ENCODE measurements at places on chromosomes 7 and 10. TPM values are rescaled to one million over a fixed set of nuclear protein-coding genes. Genes with fewer than 3 reads are reported as not detected.

DNA sequence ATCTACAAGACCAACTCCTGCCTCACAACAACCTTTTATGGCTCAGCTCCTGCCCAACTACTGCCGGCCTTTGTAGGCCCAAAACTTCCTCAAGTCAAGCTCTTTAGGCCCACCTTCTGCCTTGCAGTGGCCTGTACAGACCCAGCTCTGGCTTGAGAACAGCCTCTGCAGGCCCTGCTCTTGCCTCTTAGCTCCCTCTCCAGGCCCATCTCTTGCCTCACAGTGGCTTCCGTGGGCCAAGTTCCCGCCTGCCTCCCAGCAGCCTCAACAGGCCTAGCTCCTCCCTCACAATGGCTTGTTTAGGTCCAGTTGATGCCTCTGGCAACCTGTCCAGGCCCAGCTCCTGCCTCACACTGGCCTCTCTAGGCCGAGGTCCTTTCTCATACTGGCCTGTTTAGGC is 32.4 kb upstream of the VKORC1L1 start:
- H3K4me1 ChIP-seq: no peaks in the 10 kb centered on the region
- no peak overlapping the region for H3K27ac ChIP-seq
- DNase-seq: no peak
- H3K4me3 ChIP-seq: no peak overlapping the region
- H3K36me3 ChIP-seq: no peaks in the 10 kb centered on the region

- no peak overlapping the region for H3K4me3 ChIP-seq
- H3K4me1 ChIP-seq: peaks cover 4% of the 10 kb centered on the region
- H3K27me3 ChIP-seq: no peaks in the 10 kb centered on the region
- DNase-seq: peak; percentile 12
- H3K27ac ChIP-seq: no peak overlapping the region
- H3K36me3 ChIP-seq: no peaks in the 10 kb centered on the region
These were observed 2.2 kb upstream of the KCTD7 start for GRCh38 chr7:66626331-66626934.

- no peak overlapping the region for H3K27ac ChIP-seq
- no peak for DNase-seq
- no peaks in the 10 kb centered on the region for H3K27me3 ChIP-seq
- no peak overlapping the region for H3K4me3 ChIP-seq
- H3K36me3 ChIP-seq: peaks cover 32% of the 10 kb centered on the region
These were observed 42.1 kb downstream of the CYP51A1 start for GRCh38 chr7:92092210-92092609.

- no peaks in the 10 kb centered on the region for H3K27me3 ChIP-seq
- H3K27ac ChIP-seq: no peak overlapping the region
These were observed 303.6 kb upstream of the AKR1E2 start for GRCh38 chr10:4522296-4523000.

GRCh38 chr7:2821842-2822507 is 22.1 kb downstream of the GNA12 start:
- no peak overlapping the region for H3K27ac ChIP-seq
- H3K4me3 ChIP-seq: no peak overlapping the region
- H3K4me1 ChIP-seq: peaks cover 26% of the 10 kb centered on the region

- peaks cover 11% of the 10 kb centered on the region for H3K4me1 ChIP-seq
- no peaks in the 10 kb centered on the region for H3K27me3 ChIP-seq
- no peaks in the 10 kb centered on the region for H3K36me3 ChIP-seq
- no peak for DNase-seq
These were observed 67.5 kb downstream of the MAD1L1 start for GRCh38 chr7:2165239-2165609.

DNA sequence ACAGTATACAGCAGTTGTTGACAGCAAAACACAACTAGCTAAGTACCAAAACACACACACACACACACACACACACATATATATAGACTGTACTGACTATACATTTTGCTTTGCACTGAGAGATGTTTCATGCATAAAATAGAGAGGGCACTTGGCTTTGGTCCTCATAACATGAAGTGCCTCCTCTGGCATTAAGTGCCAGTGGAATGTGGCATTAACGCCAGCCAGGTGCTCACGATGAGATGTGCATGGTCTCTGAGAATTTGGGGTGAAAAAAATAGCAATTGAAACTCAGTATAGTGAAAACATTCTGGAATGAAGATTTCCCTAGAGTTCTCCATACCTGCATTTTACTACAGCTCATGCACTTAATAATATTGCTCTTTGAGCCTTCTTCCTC is 70.0 kb upstream of the INSYN2A start:
- H3K36me3 ChIP-seq: no peaks in the 10 kb centered on the region
- H3K4me1 ChIP-seq: peaks cover 17% of the 10 kb centered on the region
- H3K4me3 ChIP-seq: no peak overlapping the region
- H3K27ac ChIP-seq: no peak overlapping the region
- no peaks in the 10 kb centered on the region for H3K27me3 ChIP-seq

GRCh38 chr10:7872041-7872442 is 53.7 kb downstream of the TAF3 start:
- H3K4me3 ChIP-seq: no peak overlapping the region
- no peaks in the 10 kb centered on the region for H3K4me1 ChIP-seq
- no peaks in the 10 kb centered on the region for H3K27me3 ChIP-seq

- no peak overlapping the region for H3K27ac ChIP-seq
- no peak overlapping the region for H3K4me3 ChIP-seq
- no peaks in the 10 kb centered on the region for H3K27me3 ChIP-seq
- H3K4me1 ChIP-seq: no peaks in the 10 kb centered on the region
These were observed 62.3 kb downstream of the RAMP3 start for GRCh38 chr7:45219801-45220435.

- no peaks in the 10 kb centered on the region for H3K27me3 ChIP-seq
- H3K4me1 ChIP-seq: no peaks in the 10 kb centered on the region
- H3K27ac ChIP-seq: no peak overlapping the region
- H3K36me3 ChIP-seq: no peaks in the 10 kb centered on the region
- H3K4me3 ChIP-seq: no peak overlapping the region
These were observed 39.0 kb downstream of the TFPI2 start for GRCh38 chr7:93851536-93851935.

DNA sequence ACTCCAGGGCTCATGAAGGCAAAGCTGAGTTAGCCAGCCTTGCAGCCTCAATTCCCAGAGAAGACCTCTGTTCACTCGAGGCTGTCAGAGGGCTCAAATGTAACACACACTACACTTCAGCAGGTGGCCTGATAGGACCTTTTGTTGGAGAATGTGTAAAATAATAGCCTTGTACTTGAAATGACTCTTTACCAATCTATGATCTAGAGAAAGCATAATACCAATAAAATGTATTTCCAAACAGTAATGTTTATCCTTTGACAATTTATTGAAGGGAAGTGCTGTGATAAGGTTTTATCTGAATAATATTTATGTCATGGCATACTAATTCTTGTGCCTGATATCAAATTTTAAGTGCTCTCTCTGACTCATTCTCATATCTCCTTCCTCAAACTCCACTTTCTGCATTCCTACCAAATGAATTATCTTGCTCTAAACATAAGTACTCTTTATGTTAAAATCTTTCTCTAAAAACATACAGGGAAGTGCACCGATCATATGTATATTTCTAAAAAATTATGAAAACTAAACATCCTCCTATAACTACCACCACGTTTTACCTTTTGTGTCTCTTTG is 20.9 kb downstream of the CYP3A7 start:
- no peak overlapping the region for H3K27ac ChIP-seq
- no peaks in the 10 kb centered on the region for H3K27me3 ChIP-seq
- H3K4me1 ChIP-seq: no peaks in the 10 kb centered on the region

DNA sequence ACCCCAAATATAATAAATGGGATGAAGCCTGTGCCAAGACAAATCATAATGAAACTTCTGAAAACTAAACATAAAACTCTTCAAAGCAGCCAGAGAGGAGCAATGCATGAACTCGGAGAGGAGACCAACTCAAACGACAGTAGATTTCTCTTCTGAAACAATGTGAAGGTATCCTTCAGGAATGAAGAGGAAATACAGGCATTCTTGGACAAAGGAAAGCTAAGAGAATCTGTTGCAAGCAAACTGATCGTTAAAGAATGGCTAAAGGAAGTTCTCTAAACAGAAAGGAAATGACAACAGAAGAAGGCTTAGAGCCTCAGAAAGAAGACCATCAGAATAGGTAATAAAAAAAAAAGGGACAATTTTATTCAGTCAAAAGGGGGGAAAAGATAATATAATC is 6.6 kb downstream of the GNA12 start:
- H3K27ac ChIP-seq: no peak overlapping the region
- H3K36me3 ChIP-seq: no peaks in the 10 kb centered on the region
- peaks cover 8% of the 10 kb centered on the region for H3K4me1 ChIP-seq
- no peak overlapping the region for H3K4me3 ChIP-seq
- no peak for DNase-seq
- no peaks in the 10 kb centered on the region for H3K27me3 ChIP-seq

CNPY1 gene
- total RNA-seq: not detected

C10orf120 gene
- total RNA-seq: not detected

ZKSCAN5 gene
- 8.7 TPM for total RNA-seq

CCNY gene
- total RNA-seq: 56.3 TPM

SLC35G1 gene
- total RNA-seq: 7.9 TPM

CYP3A4 gene
- total RNA-seq: not detected

GPER1 gene
- 12.5 TPM for total RNA-seq
